Activated naive CD4-positive, alpha-beta T cell (primary cell): ENCODE measurements at places on chromosomes 1 and 21.
A peak's percentile ranks its signal among the peaks of the same experiment; 100 is the strongest.

DNA sequence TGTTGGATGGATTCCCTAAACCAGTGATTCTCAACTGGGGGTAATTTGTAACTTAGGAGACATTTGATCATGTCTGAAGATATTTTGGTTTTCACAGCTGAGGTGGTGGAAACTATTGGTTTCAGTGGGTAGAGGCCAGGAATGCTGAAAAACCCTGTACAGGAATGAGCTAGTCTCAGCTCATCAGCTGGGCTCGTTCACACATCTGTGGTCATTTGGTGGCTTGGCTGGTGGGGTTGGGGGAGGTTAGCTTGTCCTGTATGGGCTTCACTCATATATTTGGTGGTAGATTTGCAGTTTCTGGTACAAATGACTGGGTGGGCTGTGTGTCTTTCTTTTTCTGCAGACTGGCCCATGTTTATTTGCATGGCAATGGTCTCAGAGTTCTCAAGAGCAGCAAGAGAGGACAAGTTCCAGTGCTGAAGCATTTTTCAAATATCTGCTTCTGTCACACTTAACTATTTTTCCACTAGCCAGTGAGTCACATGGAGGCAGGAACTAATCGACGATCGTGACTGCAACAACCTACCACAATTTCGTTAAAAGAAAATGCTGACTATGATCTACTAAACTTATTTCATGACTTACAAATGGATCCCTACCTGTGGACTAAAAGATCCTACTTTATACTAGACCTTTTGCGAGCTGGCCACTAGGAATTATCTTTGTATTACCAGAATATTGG is 321.7 kb upstream of the PLXNA2 start:
- no peak for DNase-seq

- no peak for DNase-seq
Measured at GRCh38 chr1:211415700-211416099, 76.3 kb downstream of the RD3 start.

GRCh38 chr1:154730986-154731489 is 123.1 kb upstream of the ADAR start:
- no peak for DNase-seq

GRCh38 chr1:66563941-66564630 is 30.1 kb downstream of the SGIP1 start:
- no peak for DNase-seq

DNA sequence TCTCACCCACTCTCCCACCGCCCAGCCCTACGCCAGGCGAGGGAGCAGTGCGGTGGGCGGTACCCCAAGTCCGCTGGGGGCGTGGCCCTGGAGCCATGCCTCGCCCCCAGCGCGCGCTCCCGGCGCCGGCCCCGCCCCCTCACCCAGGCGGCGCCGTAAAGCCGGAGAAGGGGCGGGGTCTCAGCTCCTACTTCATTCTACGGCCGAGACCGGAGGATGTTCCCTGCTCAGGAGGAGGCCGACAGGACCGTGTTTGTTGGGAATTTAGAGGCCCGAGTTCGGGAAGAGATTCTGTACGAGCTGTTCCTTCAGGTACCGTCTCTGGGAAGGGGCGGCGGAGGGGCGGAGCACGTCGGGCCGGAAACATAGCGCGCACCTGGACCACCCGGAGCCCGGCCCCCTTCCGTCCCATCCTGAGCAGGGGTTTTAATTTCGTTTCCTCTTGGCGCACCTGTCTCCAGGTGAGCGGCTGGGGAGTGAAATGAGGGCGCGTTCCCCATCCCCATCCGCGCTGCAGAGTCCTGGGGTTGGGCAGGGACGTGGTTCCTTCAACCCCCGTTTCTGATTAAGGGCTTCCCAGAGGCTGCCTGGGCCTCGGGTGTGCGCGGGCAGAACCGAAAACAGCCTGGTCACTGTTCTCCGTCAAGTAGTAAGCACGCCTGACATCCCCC is at the start of gene RBM11:
TSS of gene RBM11 (plus strand) at position 187 of the 671 bp plus-strand sequence. CDS start at position 217, 30 bp downstream.
- peak; percentile 73 for DNase-seq

- no peak for DNase-seq
Measured at GRCh38 chr1:105793536-105794146, 1262.8 kb upstream of the PRMT6 start.

- no peak for DNase-seq
Measured at GRCh38 chr1:117639741-117640140, 33.9 kb downstream of the TENT5C start.

GRCh38 chr1:21322681-21323016 is 32.4 kb upstream of the ECE1 start:
- no peak for DNase-seq

GRCh38 chr1:171769171-171769570 is 12.3 kb upstream of the METTL13 start:
- DNase-seq = no peak

DNA sequence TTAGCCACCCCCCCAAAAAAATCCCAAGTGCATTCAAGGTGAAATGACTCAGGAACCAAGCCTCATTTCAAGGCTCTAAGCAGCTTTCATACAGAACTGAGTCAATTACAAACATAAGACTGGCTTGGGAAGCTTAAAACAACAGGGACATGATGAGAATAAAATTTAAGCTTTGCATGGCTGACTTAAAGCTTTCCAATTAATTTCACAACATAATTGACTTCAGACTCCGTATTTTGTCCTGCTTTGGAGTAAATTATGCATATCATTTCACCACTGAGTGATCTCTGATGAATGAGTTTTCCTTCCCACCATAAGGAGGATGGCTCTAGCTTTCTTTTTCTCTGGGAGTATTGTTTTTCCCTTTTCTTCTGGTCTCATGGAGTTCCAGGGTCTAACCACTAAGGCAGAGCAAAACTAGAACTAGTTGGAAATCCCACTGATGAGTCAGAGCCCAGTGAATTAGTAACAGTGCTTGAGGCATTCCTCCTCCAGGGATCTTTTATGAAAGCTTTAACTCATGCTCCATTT is 72.8 kb downstream of the XCL2 start:
- DNase-seq = no peak

DNA sequence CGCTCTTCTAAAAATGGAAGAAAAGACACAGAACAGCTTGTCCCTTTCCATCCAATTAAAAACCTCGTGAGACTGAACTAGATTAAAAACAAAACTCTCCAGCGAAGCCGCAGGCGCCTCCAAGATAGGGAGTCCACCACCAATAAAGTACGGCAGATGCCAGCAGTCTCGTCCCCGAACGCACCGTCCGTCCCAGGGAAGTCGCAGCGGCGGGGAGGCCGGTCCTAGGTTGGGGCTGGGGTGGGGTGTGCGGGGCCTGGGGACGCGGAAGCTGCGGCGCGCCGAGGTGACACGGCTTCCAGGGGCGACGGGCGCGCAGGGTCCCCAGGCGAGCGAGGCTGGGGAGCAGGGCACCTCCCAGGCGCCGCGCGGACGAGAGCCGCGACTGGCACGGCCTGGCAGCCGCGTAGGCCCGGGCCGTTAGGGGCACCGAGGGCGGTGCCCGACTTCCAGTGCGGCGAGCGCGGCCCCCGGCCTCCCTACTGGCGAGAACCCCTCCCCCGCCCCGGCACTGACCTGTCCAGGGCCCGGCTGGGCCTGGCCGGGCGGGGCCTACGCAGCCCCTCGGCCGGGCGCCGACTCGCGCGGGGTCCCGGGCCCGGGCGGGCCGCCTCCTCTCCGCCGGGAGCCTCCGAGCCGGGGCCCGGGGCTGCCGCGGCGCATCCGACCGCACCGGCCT is 28.3 kb upstream of the A3GALT2 start:
- no peak for DNase-seq

DNA sequence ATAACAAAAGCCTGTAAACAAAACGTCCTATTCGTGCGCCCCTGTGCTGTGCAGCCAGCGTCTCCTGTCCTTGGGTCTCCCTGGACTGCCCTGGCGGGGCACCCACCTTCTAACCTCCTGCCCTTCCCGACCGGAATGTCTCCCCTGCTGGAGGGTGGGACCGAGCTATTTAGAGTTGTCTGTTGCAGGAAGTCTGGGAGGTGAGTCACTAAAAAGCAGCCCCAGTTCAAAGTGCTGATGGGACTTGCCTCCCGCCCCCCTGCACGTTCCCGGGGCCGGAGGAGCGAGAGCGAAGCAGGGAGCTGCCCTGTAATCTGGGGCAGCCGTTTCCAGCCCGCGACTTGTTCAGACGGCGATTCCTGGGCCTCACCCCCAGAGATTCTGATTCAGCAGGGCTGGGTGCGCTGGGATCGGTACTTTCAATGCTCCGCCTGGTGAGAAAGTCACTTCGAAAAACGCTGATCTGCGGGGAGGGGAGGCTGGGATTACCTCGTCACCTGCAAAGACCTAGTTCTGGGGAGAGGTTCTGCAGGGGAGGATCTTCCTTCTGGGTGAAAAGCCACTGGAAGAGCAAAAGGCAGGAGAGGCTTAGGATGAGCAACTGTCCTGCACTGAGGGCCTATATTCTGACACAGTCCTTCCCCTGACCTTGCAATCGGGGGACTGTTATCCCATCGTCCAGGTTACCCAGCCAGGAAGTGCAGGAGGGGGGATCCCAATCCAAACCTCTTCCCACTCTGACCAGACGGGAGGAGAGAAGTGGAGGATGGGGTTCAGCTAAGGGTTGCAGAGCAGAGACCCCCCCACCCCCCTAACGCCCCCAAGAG is 1.2 kb upstream of the DHRS3 start:
- DNase-seq = peak; percentile 27

DNA sequence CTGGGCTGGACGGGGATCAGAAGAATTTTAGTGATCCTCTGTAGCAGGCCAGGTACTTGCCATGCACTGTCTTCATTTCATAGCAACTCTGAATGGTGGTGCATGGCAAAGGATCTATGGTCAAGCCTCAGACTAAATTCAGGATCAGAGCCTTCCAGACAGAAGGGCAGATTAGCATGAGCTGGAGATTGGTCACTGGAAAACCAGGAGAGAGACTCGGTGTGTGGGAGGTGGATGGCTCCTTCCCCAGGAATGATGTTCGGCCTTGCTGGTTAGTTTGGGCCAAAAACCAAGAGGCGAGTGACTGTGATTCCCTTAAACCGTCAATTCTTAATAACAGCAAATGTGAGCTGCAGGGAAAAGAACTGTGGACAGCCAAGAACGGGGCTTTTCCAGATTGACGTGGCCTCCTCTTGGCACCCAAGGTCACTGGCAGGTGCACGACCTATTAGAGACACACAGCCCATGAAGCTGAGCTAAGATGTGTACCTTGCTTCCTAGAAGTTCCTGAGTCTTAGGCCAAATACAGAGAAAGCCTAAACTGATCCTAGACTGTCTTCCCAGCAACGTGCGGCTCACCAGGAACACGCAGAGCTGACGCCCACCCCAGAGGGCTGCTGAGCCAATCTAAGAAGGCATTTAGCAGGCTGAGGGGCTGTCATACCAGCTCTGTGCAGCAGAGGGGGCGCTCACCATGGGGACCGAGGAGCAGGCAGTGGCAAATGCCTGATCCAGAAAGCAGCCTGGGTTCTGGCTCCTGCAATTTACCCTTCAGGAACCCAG is 18.5 kb downstream of the ALDH4A1 start:
- peak; percentile 31 for DNase-seq

DNA sequence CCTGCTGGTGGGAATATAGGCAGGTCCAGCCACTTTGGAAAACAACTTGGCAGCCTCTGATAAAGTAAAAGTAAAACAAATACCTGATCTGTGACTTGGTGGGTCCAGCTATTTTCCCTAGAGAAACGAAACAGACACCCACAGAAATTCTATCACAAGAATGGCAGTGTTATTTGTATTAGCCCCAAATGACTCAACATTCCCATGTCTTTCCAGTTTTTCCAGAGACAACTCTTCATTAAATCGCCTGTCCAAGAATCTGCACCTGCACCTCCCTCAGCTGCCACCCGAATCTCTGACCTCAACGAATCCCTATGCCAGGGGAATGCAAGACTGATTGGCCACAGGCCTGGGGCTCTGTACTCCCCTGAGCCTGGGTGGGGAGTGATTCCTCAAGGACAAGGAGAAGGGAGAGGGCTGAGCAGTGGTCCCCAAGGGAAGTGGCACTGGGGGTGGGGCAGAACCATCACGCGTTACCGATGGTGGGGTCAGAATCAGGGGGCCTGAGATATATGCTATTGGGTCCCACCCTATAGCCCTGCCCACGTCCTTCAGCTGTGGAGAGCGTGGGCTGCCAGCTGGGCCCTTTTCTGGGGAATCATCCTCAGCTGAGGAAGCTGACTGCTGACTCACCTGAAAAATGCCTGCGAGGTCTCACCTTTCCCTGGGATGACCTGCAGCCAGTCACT is 553.0 kb downstream of the PTPRU start:
- no peak for DNase-seq

DNA sequence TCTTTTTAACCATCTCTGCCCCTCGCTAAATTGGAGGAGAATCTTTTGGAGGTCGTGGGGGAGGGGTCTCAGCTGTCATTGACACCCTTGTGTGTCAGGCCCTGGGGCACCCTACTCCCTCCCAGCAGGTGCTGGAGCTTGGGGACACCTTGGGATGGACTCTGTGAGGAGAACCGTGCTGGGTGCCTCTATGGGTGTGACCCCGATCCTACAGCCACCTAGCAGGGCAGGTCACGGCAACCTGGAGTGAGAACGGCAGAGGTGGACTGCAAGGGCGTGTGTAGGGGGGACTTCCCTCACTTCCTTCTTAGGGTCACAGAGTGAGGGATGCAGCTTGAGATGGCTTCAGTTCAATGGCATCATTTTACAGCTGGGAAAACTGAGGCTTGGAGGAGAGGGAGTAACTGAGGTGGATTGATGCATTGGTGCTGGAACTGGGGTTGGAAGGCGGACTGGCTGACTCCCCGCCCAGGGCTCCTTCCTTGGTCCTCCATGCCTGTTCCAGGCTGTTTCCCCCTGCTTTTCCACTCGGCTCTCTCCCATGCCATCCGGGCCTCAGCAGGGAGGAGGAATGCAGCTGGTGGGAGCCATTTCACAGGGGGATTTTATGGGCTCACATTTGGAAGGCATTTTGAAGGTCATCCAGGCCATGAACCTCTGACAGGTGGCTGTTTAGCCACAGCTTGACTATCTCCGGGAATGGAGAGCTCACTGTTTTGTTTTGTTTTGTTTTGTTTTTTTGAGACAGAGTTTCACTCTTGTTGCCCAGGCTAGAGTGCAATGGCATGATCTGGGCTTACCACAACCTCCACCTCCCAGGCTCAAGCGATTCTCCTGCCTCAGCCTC is 18.8 kb upstream of the ARHGEF10L start:
- no peak for DNase-seq

GRCh38 chr1:65180977-65181376 is 33.0 kb downstream of the AK4 start:
- no peak for DNase-seq

DNA sequence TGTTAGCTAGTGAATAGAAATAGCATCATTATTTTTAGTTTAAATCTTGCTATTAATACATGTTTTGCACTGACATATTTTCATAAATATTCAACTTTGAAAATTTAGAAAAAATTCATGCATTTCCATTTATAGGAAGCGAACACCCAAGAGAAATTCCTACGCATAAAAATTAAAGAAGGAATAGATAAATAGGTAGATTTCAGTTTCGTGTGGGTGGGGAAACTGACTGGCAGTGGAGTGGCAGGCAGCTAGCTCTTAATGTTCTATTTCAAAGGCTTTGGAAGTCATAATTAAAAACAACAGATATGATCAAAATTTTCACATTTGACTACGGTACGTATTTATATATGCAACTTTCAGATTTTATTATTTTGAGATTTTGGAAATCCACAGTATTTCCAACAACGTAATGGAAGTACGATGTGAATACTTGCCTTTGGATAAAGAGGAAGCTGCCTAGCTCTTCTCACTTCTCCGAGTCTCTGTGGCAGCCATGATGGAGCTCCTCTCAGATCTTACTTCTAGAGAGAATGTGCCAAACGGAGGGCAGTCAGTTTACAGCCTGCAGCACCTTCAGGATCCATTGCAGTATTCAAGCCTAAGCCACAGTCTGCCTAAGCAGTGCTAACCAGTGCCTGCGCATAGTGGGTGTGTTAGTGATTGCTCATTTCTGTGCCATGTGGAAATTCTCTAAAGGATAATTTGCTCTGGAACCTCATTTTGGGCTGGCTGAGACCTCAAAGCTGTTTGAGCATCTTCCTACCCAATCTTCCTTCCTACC is 62.9 kb upstream of the RGS4 start:
- no peak for DNase-seq

- no peak for DNase-seq
Measured at GRCh38 chr1:231170875-231171274, 9.0 kb downstream of the TRIM67 start.
